ENCODE measurements at places on chromosomes 2 and 18. TPM values are rescaled to one million over a fixed set of nuclear protein-coding genes. Genes with fewer than 3 reads are reported as not detected.

Gene HOXD9
- total RNA-seq, result not detected

GRCh38 chr2:22596306-22596705 lies 788.7 kb upstream of the KLHL29 start:
- no peak for DNase-seq

Gene SCRN3
- 13.0 TPM for total RNA-seq

- DNase-seq, result no peak
Observed at GRCh38 chr2:64795024-64795592, 141.4 kb upstream of the SERTAD2 start.

Gene ZSCAN30
- 9.1 TPM for total RNA-seq

- DNase-seq, result no peak
Observed at GRCh38 chr2:75533135-75533534, 27.6 kb downstream of the EVA1A start.

- no peak for DNase-seq
Observed at GRCh38 chr2:238030422-238031155, 30.2 kb upstream of the SCLY start.

DNA sequence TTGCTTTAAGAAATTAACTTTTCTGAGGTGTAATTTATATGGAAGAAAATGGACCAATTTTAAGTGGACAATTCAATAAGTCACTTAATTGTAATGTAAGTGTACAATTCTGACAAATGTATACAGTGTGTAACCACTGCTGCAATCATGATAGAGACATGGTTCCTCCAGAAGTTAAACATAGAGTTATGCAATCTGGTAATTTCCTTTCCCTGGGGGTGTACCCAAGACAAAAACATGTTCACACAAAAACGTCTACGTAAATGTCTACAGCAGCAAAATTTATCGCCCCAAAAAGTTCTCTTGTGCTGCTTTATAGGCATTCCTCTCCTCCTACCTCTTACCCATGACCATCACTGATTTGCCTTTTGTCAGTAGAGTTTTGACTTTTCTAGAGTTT lies 141.5 kb downstream of the AQP4 start:
- no peak for DNase-seq

GRCh38 chr2:206084439-206084869 lies 1.5 kb downstream of the INO80D start:
- DNase-seq, result peak; percentile 23

GRCh38 chr2:181575650-181576025 lies 81.3 kb downstream of the CERKL start:
- no peak for DNase-seq

Gene MAPK4
- total RNA-seq, result not detected

- DNase-seq, result no peak
Observed at GRCh38 chr2:109117780-109118179, 11.2 kb upstream of the SH3RF3 start.

Gene CLIP4
- not detected for total RNA-seq

GRCh38 chr2:44170311-44170717 lies 1.6 kb downstream of the PPM1B start:
- DNase-seq, result peak; percentile 9

DNA sequence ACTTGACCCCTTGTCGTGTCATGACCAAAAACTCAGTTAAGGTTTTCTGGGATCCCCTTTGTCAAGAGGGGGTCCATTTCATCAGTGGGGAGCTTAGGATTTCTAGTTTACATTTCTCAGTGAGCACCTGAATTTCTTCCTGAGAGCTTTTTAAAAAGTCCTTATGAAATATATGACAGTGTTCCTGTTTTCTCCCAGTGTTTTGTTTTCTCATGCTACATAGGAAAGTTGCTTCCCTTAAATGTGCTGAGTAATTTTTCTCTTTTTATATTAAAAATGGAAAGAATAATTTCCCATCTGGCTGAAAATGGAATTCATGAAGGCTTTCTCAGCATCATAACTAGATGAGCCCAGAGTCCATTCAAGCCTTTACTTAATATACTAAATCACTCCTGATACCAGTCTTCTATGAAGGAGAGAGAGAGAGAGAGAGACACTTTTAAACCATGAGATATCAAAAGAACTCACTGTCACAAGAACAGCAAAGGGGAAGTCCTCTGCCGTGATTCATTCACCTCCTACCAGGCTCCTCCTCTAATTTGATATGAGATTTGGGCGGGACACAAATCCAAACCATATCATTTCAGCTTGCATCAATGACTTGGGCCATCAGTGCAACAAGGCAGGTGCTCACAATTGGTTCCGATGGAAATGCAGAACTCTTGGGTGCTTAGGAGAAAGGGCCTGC lies 61.1 kb downstream of the XRCC5 start:
- DNase-seq, result no peak

- no peak for DNase-seq
Observed at GRCh38 chr2:217026161-217026560, 166.3 kb upstream of the TNP1 start.

Gene CXCR2
- total RNA-seq, result not detected

- peak; percentile 70 for DNase-seq
Observed at GRCh38 chr2:7097353-7097895, 180.2 kb downstream of the RNF144A start.

DNA sequence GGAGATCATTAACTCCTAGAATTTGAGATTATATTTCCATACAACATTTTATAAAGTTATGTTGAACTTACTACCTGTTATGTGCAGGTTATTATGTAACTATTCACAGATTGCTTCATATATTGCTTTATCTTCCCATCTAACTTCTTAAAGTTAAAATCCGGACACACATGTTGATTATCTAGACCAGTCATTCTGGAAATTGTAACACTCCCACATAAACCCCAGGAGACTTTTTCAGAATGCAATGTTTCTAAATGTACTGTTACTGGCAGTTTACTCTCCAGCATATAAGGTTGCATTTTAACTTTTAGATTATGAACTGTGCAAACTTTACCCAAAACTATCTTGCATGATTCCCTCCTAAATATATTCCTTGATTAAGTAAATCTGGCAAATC lies 70.5 kb upstream of the FAM117B start:
- no peak for DNase-seq

Gene UGT1A3
- total RNA-seq, result not detected

DNA sequence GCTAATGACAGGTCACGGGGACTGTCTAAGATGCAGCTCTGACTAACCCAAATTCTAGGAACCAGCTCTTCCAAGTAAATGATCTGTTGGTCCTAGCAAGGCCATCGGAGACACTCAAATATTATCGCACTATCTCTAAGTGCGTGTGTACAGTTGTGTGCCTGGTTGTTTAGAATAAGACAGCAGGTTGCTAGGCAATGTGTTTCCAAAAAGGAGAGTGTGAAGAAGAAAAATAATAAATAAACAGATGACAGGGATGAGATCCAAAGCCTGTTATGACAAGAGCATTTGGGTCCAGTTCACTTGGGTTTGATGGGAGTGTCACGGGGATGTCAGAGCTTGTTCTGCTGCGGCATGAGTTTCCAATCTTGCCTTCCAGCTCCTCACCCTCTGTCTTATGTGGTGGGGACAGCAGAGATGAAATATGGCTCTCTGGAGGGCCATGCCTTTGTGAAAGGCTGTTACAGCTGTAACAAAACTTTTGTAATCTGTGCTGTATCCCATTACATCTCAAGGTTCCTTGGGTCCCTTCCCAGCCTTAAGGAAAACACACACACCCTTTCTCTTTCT lies 127.5 kb upstream of the TNP1 start:
- no peak for DNase-seq

DNA sequence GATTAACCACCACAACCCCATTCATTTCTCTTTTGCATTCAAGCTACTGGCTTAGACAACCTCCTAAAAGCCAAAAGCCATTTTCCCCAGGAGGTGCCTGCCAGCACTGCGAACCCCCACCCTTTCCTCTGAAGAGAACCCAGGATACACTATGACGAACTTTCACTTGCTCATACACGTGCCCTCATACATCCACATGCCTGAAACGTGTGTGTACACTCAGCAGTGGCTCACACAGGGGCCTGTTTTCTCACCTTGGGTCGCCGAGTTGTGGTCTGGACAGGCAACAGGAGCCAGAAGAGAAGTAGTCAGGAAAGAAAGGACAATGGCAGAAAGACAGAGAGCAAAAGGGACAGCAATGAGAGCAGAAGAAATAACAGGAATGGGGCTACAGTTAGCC lies 7.4 kb downstream of the DCTN1 start:
- no peak for DNase-seq

DNA sequence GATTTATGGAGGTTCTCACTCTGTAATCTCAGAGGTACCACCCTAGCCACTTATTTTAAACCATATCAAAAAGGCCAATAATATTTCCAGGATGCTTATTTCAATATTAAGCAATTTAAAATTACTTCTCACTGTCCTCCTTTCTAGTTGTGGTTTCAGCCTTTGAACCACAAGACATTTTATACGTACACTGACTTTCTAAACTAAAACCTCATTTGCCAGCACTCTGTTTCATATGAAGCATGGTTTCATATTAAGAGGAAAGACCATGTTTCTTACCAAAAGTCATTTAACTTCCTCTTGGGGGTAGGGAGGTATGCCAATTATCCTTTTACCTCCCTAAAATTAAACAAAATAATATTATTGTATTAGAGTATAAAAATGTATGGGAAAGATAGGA lies 399.8 kb downstream of the CDH7 start:
- no peak for DNase-seq

DNA sequence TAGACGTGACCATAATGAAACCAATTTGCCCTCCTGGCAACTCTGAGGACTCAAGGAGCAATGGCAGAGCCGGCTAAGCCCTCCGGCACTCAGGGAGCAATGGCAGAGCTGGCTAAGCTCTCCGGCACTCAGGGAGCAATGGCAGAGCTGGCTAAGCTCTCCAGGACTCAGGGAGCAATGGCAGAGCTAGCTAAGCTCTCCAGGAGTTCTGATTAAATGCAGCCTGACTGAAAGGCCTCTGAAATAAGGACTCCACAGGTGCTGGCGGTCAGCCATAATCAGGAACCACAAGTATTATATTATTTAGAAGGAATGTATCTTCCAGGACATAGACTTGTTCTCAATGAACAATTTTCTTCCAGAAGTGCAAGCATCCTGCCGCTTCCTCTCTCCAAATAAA lies 65.2 kb downstream of the C2orf76 start:
- DNase-seq, result no peak

Gene SDC1
- 0.10 TPM for total RNA-seq

Gene DQX1
- total RNA-seq, result 1.8 TPM

GRCh38 chr2:96616128-96616527 lies 22.0 kb downstream of the KANSL3 start:
- DNase-seq, result no peak

- DNase-seq, result peak; percentile 56
Observed at GRCh38 chr2:133780099-133780996, 212.1 kb upstream of the NCKAP5 start.

Gene UGT1A5
- total RNA-seq, result not detected

Gene FHOD3
- 2.5 TPM for total RNA-seq

- no peak for DNase-seq
Observed at GRCh38 chr2:68272246-68272994, 20.1 kb upstream of the PPP3R1 start.

Gene CIB4
- not detected for total RNA-seq

- no peak for DNase-seq
Observed at GRCh38 chr2:74816540-74817303, 17.2 kb upstream of the HK2 start.

DNA sequence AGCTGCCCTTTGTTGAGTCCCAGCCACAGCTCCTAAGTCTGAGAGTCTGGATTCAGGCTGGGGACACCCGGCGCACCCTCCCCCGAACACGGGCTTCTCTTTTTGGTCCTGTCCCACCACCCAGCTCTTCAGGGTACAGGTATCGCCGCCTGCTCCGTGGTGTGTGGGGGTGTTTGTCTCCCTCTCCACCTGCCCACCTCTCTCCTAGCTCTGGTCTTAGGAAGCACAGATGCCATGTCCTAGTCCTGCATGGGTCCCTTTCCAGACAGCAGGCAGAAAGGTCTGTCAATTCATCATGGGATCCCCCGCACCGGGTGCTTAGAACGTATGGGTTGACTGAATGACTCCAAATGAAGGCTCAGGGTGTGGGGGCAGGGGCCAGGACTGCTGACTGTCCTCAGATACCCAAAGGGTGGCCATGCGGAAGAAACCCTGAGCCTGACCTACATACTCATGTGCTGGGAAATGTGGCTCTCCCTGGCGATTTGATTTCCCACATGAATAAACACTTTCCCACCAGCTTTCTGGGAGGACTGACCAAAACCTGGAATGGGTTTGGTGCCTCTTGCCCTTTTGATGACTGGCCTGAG lies 156.8 kb downstream of the CELF4 start:
- no peak for DNase-seq

GRCh38 chr2:239249776-239250175 lies 151.0 kb downstream of the HDAC4 start:
- DNase-seq, result no peak

GRCh38 chr2:117199511-117199910 lies 615.0 kb upstream of the DDX18 start:
- DNase-seq, result no peak

- no peak for DNase-seq
Observed at GRCh38 chr18:10852385-10853303, 296.7 kb downstream of the PIEZO2 start.

DNA sequence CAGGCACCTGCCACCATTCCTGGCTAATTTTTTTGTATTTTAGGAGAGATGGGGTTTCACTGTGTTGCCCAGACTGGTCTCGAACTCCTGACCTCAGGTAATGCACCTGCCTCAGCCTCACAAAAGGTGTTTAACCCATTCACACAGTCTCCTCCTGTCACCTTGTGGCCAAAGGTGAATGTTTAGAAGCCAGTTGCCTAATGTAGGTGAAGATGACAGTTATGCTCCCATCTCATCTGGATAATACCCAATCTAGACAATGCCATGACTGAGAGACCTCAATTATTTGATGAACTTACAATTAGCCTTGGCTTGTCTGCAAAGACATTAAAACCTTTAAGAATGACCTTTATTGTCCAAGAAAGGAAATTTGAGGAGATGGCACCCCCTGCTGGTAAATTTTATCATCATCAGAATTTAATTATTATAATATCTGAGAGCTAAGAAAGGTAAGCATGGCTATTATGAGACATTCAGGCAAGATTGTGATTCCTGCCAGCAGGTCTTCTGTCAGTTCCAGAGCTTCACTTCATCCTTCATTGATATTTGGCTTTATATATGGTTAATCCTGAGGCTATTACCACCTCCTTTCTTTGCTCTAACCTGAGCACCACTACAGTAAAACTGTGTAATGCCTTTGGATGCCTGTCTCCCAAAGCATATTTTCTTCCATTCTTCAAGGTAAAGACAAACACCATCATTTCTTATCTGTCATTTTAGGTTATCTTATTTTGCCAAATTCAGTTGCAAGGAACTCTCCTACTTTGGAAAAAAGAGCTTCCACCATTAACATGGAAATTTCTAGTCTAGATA lies 117.6 kb downstream of the FAM124B start:
- peak; percentile 47 for DNase-seq

Gene IL36G
- total RNA-seq, result not detected

- no peak for DNase-seq
Observed at GRCh38 chr18:8124232-8125146, 484.7 kb upstream of the RAB12 start.

DNA sequence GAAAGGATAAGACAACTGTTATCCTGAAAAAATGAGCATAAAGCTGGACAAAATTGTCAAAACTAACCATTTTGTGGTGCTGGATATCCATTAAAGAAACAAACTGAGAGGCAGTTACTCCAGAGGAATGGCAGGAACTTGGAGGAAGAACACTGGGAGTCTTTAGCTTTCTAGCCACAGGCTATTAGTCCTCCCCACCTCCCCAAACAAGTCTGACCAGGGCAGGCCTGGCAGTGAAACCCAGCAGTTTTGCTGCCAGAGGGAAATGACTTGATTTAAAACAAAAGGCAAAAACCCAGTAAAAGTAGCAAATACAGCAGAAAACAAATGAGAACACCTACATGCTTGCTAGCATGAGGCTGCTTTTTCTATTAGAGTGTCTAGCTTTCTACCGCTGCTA lies 34.9 kb downstream of the OSBPL1A start:
- no peak for DNase-seq

- DNase-seq, result no peak
Observed at GRCh38 chr2:110958346-110959119, 162.2 kb upstream of the BCL2L11 start.

Data from OCI-LY7 (cell line).